ENCODE measurements at places on chromosomes 12 and 14.

- DNase-seq: no peak
Observed at GRCh38 chr14:100187247-100187833, 27.9 kb upstream of the DEGS2 start.

DNA sequence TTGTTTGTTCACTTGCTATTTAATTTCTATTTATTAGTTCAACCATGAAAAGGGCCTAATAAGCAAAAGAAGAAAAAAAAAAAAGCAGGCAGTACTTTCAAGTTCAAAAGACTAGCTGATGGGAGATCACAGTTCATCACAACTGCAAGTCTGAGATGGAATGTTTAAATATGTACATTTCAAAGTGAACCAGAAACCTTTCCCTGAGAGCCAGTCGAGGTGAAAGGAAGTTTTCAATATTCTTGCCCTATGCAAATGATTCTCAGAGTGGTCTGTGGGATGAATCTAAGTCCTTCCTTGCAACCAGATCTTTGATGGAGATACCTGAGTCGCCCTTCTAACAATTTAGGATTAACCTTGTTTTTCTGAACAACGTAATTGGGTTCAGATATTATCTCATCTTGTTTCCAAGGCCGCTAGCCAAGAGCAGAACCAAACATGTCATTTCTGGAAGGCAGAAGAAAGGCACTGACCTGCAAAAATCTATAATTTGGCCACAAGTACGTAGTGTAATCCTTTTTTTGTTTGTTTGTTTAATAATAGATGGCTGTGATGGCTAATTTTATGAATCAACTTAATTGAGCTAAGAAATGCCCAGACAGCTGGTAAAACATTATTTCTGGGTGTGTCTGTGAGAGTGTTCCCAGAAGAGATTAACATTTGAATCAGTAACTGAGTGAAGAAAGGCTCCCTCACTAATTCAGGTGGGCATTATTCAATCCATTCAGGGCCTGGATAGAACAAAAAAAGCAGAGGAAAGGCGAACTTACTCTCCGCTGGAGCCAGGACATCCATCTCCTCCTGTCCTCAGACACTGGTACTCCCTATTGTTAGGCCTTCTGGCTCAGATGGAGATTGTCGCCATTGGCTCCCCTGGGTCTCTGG lies 171.1 kb upstream of the TMPO start:
- DNase-seq: no peak

DNA sequence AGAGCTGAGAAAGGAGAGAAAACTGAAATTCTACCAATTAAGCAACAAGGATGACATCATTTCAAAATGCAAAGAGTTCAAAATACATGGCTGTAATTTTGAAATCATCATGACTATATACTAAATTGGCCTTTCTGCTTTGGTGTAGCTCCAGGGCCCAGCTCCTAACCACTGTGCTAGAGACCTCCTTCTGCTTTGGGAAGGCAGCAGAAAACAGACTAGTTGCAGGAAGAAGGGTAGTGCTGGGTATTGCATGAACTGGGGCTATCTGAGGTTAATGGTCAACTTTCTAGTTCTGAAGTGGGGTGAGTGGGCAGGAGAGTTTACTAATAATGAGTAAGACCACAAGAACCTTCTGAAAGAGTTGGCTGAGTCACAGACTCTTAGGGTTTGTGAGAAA lies 66.2 kb downstream of the PTGER2 start:
- DNase-seq: no peak

DNA sequence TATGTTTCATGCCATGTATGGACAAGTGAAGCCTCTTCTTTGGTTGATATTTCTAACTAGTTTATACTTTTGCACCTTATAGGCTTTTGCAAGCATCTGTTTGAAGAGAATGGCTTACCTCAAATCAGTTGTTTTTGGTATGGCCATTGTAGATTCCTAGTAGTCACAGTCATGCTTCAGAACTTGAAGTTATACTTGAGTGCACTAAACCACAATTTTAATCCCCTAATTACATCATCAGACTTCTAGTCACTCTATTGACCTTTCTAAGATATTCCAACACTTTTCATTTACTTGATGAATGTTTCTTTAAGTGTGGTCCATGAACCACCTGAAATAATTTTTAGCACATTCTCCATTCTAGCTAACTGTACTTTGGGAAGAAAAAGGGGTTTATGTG lies 18.6 kb upstream of the KLRB1 start:
- DNase-seq: no peak

GRCh38 chr12:130916241-130916911 lies 37.3 kb upstream of the ADGRD1 start:
- DNase-seq: no peak

DNA sequence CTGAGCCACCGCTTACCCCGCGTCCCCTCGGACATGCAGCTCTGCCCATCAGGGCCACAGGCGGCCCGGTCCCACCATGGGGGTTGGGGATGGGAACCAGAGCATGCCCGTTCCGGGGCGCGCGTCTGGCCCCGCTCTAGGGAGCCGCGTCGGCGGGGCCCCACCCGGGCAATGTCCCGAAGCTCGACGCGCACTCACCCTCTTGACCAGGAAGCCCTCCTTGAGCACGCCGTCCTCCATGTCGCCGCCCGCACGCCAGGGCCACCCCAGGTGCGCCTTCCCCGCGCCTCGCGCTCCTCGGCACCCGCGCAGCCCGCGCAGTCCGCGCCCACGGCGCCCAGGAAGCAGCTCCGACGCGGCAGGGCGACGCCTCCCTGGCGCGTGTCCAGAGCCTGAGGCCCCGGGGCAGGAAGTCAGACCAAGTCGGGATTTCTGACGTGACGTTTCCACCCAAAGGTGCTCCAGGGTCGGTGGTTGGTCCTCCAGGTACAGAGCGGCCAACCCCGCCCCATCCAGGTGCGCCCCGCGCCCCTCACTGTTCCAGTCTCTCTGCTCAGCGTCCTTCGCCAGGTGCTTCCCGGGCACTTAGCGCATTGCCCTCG lies at the start of gene PLEK2:
Gene PLEK2 (minus strand): TSS at position 346 of the 602 bp plus-strand sequence. CDS start 106 bp downstream, at position 240.
- no peak for DNase-seq

GRCh38 chr12:80700327-80700726 lies 7.1 kb upstream of the MYF6 start:
- no peak for DNase-seq

GRCh38 chr12:12817616-12818015 lies 4.5 kb downstream of the DDX47 start:
- no peak for DNase-seq

DNA sequence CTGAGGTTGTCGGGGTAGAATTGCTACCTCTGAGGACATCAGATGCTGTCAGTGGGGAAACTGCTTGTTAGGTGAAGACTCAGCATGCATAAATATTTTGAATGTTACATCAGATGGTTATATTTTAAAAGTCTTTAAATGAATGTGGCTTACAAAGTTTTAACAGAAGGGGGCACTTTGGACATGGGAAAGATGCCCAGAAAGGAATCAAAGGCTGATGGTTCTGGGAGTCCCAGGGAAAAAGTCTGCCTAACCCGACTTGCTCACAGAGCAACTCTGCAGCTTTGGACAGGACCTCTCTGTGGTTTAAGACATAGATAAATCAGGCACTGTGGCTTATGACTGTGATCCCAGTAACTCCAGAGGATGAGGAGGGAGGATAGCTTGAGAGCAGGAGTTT lies 474.9 kb downstream of the ATP23 start:
- peak; percentile 55 for DNase-seq

DNA sequence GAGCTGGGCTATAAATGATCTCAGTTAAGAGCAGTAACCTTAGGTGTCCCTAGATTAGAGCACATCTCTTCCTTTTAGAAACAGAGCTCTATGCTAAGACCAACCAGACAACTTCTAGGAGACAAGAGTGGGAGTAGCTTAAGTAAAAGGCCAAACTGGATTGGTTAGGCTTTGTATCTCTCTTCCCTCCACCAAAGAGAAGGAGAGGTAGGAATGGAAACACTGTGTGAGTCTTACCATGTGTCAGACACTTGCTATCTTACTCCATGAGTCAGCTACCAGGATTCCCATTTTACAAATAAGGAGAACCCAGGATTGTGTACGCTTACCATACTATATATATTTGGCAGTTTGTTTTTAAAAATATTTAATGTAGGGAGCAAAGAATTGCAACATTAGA lies 122.9 kb downstream of the PAX9 start:
- DNase-seq: no peak

- no peak for DNase-seq
Observed at GRCh38 chr12:70096759-70097410, 146.3 kb upstream of the CNOT2 start.

DNA sequence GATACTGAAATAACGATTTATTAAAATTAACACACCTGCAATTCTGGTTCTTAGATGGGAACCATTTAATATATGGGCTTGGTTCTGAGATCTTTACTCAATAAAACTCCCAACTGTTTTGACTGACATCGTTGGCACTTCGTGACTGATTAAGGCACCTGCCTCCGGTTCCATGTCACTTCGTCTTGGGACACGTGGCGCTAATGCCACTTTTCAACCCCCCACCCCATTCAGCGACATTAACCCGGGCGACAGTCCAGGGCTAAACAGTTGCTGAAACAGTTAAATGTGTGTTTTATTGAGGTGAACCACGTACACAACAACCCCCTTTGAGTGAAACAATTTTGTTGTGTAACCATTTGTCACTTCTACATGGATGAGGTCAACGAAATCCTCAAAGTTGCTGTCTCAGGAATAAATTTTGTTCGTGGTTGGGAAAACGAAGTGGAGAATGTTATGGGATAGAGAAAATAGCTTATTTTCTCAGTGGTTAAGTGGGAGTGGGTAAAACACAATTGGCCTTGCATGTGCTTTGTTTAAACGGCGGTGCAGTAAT lies 9.9 kb upstream of the SLC38A2 start:
- DNase-seq: no peak

DNA sequence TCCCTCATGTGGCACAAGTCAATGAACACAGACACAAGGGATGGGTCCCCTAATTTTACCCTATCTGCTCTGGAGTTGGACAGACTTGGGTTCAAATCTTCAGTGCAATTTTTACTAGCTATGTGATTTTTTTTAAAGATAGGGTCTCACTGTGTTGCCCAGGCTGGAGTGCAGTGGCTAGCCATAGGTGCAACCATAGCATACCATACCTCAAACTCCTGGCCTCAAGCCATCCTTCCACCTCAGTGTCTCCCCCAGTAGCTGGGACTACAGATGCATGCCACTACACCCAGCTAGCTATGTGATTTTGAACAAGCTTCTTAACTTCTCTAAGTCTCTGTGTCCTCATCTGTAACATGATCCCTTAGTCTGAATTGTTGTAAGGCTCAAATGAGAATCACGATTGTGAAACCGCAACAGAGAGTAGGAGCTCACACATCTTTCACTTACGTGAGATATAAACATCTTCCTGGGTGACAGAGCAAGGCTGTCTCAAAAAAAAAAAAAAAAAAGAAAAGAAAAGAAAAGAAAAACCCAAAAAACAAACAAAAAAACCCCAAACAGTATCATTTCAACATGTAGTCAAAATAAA lies 4.7 kb downstream of the CALCOCO1 start:
- no peak for DNase-seq

- peak; percentile 39 for DNase-seq
Observed at GRCh38 chr14:67666750-67667449, 7.5 kb downstream of the VTI1B start.

- DNase-seq: no peak
Observed at GRCh38 chr12:23760495-23760894, 189.0 kb downstream of the SOX5 start.

All from smooth muscle cell of the brain vasculature (primary cell).